ENCODE measurements at places on chromosomes 5 and 9.

GRCh38 chr5:27682600-27682999 lies 644.2 kb upstream of the CDH9 start:
- DNase-seq = no peak

DNA sequence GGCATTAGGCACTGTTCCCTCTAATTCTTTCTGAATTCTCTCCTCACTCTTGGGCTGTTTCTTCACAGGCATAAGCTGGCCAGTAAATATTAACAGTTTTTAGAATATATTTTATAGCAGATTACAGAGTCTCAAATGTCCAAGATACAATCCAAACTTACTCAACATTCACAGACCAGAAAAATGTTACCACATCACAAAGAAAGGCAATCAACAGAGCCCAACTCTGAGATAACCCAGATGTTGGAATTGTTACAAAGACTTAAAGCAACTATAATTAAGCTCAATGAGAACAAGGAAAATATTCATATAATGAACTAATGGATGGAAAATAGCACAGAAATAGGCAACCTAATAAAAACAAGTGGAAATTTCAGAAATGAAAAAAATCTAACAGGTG lies 401.1 kb upstream of the RGMB start:
- DNase-seq = no peak

GRCh38 chr5:92581690-92582089 lies 999.3 kb downstream of the NR2F1-AS1 start:
- DNase-seq = no peak

DNA sequence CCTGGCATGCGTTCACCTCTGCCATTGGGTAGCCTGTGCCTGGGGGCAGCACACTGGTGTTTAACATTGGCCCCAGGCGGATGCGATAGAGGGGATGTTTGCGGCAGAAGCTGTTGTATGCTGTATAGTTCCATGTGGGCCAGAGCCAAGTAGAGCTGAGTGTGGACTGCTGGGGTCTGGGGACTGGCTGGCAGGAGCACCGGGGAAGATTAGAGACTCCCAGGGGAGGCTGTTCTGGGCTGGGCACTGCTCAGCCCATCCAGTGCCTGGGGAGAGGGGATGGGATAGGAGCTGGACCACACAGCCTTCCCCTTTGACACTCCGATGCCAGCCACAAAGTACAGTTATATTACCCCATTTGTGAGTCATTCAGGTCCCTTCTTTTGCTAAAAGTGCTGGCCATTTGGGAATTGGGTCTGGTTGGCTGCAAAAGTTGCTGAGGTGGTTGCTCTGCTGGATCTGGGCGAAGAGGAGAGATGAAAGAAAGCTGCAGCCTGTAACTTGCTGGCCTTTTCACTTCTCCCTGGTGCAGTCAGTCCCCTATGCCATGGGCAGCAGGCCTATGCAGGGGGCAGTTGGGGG lies 73.8 kb downstream of the RGS3 start:
- no peak for DNase-seq

- DNase-seq = no peak
Measured at GRCh38 chr5:123651234-123651633, 139.3 kb downstream of the CSNK1G3 start.

DNA sequence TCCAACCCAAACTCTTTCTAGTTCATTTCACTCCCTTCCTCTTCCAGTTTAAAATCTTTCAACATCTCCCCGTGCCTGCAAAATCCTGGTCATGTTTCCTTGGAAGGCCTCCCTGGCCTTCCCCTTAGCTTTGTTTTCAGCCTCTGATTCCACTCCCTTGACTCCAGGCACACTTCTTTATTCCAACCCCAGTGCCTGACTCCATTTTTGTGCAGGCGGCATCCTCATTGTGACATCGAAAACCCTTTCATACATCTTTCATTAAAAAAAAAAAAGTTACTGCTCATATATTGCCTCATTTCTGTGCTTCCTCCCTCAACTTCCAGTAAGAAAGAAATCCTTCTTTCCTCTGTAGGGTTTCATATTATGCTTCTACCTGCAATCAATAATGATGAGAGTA lies 7.1 kb upstream of the TNFSF8 start:
- no peak for DNase-seq

DNA sequence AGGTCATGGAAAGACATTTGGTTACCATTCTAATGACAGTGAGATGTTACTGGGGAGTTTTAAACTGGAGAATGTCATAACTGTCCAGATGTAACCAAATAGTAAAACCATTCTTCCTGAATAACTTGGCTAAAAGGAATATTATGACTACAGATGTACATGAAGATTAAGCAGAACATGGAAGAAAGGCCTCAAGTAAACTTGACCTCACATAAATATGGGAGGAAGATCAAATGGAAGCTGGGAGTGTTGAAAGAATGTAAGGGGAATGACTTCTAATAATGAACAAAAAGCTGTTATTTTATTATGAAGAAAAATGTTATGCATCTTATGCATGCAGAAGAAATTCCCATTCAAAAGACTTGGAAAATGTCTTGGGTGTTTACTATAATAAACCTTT lies 107.7 kb upstream of the CDKN2B start:
- DNase-seq = no peak

DNA sequence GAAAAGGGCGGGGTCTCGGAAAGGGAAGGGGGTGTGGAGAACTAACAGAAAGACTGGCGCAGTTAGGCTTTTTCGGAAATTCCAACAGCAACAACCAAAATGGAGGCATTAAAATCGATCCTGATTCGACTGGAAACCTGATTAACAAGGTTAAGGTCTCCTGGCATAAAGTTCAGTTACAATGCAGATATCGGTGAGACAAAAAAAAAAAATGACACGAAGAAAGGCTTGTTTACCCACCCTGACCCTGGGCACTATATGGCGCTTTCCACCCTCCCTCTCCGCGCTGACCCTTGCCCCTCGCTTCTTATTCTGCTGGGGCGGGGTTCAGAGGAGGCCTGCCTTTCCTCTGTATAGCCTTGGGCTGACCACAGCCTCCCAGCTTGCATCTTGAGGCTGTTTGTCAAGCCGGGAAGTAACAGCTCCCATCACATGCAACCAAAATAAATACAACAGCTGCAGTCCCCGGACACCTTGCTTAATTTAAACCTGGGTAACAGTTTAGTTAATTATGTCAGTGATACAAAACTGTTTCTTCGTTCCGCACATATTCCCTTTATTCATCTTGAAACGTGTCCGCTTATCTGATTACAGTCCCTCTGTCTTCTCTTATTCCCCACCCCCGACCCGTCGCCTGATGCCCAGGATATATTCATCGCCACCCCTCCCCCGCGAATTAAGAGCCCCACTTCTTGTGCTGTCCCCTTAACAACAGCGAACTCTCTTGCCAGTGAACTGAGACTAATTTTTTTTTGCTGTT lies 795 bp upstream of the PJA2 start:
- DNase-seq = peak; percentile 84

GRCh38 chr5:121285801-121286521 lies 565.7 kb upstream of the FTMT start:
- peak; percentile 7 for DNase-seq

- DNase-seq = no peak
Measured at GRCh38 chr9:37609735-37610397, 17.5 kb upstream of the TOMM5 start.

- DNase-seq = no peak
Measured at GRCh38 chr5:36624277-36624676, 17.9 kb downstream of the SLC1A3 start.

- DNase-seq = no peak
Measured at GRCh38 chr5:180343110-180343830, 9.9 kb downstream of the GFPT2 start.

DNA sequence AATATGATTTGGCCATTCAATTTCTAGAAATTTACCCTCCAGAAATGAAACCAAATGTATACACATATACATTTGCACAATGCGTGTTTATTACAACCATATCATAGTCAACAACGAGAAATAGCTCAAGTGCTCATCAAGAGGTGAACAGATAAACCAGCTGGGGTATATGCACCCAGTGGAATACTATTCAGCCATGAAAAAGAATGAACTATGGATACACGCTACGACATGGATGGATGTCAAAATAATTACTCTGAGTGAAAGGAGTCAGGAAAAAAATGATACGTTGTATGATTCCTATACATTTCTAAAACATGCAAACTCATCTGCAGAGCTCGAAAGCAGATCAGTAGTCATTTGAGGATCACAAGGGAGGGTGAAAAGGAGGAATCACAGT lies 441.5 kb upstream of the ADAMTS16 start:
- no peak for DNase-seq

Data from trophoblast cell (in vitro differentiated cells and primary cell).